ENCODE measurements at places on chromosomes 3 and 15. TPM values are rescaled to one million over a fixed set of nuclear protein-coding genes. Genes with fewer than 3 reads are reported as not detected.

- DNase-seq: no peak
Measured at GRCh38 chr15:81330366-81331090, 6.6 kb upstream of the STARD5 start.

RNU5B-1 gene
- total RNA-seq: not detected

CASR gene
- total RNA-seq: not detected

DNA sequence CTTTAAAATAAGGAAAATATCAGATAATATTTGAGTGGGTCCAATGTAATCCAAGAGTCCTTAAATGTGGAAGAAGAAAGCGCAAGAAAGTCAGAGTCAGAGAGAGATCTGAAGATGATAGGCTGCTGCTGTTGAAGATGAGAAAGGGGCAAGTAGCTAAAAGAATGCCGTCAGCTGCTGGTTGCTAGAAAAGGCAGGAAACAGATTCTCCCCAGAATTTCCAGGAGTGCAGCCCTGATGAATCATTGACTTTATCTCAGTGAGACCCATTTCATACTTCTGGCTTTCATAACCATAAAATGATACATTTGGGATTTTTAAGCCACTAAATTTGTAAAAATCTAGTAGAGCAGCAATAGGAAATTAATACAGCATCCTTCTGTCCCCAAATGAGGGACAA, 7.5 kb upstream of the CHMP2B start:
- no peak for DNase-seq

DNA sequence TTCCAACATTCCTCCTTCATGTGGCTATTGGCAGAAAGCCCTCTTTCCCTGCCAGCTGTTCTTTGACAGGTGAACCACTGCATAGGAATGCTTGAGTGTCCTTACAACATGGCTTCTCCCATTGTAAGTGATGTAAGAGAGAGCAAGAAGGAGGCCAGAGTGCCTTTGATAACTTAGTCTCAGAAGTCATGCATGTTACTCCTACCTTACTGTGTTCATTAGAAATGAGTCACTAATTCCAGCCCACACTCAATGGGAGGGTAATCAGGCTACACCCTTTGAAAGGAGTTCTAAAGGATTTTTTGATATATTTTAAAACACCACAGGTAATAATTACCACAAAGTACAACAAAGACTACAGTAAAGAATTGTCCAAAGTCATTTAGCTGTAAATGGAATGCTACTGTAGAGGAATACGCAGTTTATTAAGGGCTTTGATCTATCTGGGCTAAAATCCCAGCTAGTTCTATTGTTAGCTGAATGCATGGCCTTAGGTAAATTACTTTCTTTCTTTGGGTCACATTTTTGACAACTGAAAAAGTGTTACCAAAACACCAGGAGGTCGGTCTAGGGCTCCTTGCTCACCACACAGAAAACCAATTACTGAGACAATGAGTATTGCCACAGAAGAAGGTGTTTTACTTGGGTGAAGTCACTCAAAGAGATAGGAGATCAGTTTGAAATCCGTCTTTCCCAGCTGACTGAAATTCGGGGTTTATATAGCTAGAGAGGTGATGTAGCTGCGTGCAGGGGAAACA, 154.9 kb downstream of the GRM7 start:
- no peak for DNase-seq

GRCh38 chr3:60202052-60202726, 1049.1 kb downstream of the FHIT start:
- DNase-seq: no peak

GRCh38 chr3:36714343-36715086, 49.8 kb downstream of the DCLK3 start:
- DNase-seq: no peak

GRCh38 chr15:79743032-79743431, 153.8 kb downstream of the MTHFS start:
- DNase-seq: no peak

OR5H14 gene
- total RNA-seq: not detected

FBXO40 gene
- total RNA-seq: not detected

ALDH1L1 gene
- not detected for total RNA-seq

GRCh38 chr15:41795996-41796856, 21.9 kb downstream of the MAPKBP1 start:
- peak; percentile 83 for DNase-seq

PLA2G4E gene
- total RNA-seq: not detected

- no peak for DNase-seq
Measured at GRCh38 chr15:36313736-36314280, 265.6 kb upstream of the CDIN1 start.

EIF3J gene
- 46.5 TPM for total RNA-seq

DNA sequence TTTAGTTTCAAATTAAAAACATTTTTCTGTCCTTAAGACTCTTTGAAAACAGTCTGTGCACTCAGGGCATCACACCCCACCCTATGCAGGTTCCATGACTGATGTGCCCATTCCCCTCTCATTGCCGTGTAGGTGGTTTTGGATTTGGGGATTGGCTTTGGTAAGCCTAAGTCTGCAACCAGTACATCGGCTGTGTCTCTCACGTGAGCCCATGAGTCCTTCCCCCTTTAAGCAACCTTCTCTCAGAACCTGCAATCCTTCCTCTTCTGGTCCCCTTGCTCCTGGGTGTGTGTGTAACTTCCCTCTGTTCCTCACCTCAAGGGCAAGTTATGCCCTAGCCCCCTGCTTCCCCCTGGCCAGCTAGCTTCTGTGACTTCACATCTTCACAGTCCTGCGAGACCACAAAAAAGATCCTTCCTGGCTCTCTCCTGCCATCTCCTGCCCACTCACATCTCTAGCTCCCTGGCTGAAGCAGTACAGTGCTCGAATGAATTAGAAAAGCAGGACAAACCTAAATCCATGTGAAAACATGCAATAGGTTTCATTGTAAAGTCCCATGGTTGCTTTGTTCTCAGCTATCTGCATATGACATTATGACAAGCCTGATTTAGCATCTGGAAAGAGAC, 126.7 kb downstream of the UACA start:
- peak; percentile 28 for DNase-seq

CFAP100 gene
- not detected for total RNA-seq

- DNase-seq: no peak
Measured at GRCh38 chr3:66144568-66145407, 76.0 kb upstream of the SLC25A26 start.

DNA sequence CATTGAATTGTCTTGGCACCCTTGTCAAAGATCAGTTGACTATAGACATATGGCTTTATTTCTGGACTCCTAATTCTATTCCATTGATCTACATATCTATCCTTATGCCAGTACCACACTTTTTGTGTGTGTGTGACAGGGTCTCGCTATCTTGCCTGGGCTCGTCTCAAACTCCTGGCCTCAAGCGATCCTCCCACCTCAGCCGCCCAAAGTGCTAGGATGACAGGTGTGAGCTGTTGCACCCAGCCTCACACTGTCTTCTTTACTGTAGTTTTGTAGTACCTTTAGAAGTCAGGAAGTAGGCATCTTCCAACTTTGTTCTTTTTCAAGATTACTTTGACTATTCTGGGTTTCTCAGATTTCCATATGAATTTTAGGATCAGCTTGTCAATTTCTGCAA, 24.3 kb downstream of the CDAN1 start:
- DNase-seq: no peak

DNA sequence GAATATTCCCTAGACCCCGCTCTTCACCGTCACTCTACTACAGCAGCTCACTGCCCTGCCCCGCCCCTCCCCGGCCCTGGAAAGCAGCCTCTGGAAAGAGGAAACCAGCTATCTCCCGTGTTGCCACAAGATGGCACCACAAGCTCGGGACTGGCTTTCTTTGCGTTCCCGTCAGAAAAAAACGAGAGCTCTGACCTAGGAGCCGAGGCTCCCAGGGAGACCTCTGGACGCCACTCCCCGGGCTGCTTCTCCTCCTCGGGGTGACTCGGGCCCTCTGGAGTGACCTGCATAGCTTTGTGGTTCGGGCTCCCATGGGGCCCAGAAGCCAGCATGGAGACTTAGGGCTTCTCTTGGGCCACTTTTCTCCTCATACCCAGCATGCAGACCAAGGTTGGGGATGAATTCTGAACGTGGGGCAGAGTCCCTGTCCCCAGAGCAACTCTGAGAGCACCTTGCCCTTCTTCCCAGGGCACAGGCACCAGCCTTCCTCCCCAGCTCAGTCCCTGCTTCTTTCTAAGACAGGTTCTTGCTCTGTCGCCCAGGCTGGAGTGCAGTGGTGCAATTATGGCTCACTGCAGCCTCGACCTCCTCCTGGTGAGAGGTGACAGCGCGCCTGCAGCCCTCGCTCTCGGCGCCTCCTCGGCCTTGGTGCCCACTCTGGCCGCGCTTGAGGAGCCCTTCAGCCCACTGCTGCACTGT, 19.0 kb downstream of the STOML1 start:
- peak; percentile 72 for DNase-seq

DNA sequence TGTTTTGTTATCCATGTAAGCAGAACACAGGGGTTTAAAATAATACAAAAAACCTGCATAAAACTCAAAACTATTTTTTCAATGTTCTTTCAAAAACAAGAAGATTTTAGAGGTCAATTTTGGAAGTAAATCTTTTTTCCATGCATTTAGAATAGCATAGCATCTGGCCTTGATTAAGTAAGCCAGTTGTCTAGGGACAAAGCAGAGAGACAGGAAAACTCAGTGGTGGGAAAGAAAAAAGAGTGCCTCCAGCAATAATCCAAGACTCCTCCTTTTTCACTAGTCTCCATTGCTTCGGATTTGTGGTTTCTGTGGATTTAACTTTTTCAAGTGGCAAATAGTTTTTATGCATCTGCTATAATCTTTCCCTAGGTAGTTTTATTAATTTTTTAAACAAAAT, 88.9 kb downstream of the SUCNR1 start:
- no peak for DNase-seq

DNA sequence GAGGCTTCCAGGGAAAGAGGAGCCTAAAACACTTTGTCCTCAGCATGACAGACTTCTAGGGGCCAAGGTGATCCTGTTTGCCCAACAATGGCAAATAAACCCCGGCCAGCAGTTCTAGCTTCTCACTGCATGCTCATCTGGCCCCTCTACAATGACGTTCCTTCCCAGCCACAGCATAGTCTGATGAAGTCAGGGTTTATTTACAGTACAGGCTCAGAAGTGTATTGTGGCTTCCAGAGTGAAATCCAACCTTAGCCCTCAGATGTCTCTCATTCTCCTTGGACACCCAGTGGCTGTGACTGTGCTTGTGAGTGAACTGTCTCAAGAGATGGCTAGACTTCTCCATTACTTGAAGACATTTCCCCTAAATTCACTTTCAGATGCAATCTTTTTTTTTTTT, 40.8 kb downstream of the BFSP2 start:
- DNase-seq: no peak

SMAD6 gene
- total RNA-seq: 7.5 TPM

CIB2 gene
- 2.2 TPM for total RNA-seq

DNA sequence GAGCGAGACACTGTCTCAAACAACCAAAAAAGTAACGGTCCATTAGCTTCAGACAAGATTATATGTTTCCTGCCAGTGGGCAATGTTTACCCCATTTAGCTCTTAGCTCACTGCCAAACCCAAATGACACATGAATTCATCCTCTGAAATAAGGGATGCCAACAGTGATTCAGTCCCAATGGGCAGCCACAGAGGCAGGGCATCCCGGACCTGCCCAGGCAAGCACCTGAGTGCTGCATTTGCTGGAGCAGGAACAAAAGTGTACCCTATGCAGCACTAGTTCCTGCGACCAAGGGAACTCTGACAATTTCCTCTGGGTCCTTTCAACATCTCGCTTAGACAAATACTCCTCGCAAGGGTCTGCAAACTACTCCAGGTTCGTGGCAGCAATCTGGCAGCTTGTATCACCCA, 8.0 kb downstream of the IP6K2 start:
- DNase-seq: no peak

IQCH gene
- 1.0 TPM for total RNA-seq

DNA sequence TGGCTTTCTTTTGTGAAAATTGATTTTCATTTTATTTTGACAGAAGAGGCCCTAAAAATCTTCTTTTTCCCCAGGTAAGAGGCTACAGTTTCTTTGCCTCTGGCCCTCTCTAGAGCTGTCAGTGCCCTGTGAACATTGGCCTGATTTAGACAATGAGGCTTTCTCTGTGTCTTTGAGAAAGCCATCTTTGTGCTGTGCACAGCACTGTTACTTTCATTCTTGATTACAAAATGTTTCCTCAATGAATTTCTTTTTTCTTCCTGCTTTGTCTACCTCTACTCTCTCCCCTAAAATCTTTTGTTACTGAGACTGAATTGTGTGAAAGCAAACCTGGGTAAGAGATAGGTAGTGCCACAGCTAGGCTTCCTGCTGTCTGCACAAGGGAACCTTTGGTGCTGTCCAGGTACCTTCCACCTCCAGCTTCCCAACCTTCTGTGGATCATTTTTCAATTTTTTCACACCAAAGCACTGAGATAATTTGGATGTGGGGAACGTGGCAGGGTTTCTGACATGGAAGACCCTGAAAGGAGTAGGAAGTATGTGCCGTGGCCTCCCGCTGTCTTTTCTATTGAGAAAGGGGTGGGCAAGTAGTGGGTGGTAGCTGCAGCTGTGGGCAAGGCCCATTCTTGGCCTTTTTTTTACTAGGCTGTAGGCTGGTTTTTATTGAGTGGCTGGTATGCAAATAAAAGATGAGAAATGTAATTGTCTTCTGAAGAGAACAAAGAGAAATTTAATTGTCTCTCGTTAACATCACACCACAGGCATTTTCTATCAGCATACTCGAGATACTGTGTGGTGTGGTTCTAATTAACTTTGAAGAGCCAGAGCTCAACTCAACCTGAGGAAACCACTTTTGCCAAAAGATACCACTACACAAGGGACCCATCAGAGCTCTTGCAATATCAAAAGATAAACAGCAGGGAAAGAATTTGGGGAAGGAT, 21.0 kb downstream of the RAB8B start:
- DNase-seq: no peak

ANKRD34C gene
- total RNA-seq: not detected

DNA sequence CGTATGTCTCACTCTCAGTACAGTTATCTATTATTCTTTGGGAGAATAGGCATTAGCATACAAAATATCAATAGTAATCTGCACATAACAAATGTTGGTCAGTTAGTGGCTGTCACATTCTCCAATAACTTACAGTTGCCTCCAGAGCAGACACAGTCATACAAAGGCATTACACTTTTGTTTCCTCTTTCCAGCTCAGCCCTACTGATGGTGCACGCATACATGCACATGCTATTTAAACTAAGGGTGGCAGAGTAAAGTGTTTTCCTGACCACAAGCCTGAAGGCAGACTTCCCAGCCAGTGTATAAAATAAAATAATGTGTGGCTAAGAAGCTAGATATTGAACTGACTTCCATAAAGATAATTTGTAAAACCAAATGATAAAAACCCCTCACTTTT, 47.6 kb downstream of the PHLDB2 start:
- DNase-seq: no peak

DNA sequence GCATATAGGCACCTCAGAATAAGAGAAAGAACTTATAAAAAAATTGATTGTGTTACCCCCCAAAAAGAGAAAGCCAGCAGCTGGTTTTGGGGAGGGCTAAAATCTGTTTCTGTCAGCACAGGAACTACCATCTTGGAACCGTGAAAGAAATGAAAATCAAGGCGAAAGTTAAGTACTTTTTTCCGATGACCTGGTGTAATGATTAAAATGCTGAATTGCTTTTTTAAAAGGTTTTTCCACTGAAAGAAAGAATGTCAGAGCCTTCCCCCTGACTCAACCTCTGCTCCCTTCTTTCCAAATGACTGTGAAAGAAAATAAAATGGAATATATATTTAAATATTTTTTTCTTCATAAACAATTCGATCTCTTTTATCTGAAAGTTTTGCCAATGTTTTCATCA, 570.5 kb upstream of the CFAP20DC start:
- no peak for DNase-seq

TRIM42 gene
- not detected for total RNA-seq
